ENCODE measurements at places on chromosomes 13 and 19.

DNA sequence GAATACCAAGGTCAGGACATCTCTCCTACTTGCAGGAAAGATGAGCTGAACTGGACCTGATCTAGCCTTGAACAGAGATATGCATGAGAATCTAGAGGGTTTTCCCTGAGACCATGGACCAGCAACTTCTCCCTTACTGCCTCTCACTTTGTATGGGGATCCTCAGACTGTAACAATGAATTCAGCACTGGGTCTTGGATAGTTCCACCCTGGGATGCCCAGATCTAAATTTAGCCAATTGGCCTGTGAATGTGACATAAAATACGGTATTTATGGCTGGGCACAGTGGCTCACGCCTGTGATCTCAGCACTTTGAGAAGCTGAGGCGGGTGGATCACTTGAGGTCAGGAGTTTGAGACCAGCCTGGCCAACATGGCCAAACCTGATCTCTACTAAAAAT, 15.3 kb upstream of the LILRA2 start:
- DNase-seq, result no peak

GRCh38 chr19:16594131-16594586, 21.9 kb upstream of the SLC35E1 start:
- DNase-seq, result no peak

- no peak for DNase-seq
Measured at GRCh38 chr13:60158321-60158801, 5.4 kb downstream of the DIAPH3 start.

- DNase-seq, result no peak
Measured at GRCh38 chr13:112693831-112694497, 4.1 kb downstream of the ATP11A start.

DNA sequence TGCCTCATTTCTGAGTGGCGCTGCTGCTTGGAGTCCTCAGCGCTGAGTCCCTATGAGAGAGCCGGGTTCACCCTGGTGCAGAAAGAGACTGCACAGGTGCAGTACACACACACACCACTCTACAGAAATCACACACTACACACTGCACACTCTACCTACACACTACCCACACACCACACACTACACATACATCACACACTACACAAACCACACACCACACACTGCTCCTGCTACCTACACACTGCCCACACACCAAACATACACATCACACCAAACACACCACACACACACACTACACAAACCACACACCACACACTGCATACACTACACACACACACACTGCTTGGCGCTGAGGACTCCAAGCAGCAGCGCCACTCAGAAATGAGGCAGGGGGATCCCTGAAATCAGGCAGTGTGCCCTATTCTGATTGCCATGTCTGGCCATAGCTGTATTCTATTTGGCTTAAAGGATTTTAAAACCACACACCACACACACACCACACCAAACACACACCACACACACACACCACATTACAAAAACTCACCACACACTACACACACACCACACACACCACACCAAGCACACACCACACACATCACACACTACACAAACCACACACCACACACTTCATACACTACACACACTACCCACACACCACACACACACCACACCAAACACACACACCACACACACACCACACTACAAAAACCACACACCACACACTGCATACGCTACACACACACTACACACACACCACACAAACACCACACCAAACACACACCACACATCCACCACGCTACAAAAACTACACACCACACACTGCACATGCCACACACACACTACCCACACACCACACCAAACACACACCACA, 4.9 kb downstream of the MAG start:
- no peak for DNase-seq

GRCh38 chr19:18436671-18437490, 1.1 kb downstream of the ISYNA1 start:
- DNase-seq, result peak; percentile 22

DNA sequence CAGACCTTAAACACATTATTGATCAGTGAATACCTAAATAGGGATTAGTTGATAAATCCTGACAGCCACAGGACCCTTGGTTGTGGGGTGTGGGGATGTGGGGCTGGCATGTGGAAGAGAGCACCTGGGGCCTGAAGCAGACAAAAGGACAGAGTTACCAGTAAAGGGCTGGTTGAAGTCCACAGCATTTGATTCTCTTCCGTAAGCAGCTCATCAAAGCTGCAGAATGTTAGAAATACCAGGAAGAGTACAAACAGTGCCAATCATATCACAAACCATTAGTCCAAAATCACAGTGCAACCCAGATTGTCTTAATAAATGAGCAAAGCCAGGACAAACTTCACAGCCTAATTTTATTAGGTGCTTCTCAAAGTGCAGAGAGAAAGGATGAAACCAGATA, 92.5 kb upstream of the KL start:
- DNase-seq, result no peak

- DNase-seq, result no peak
Measured at GRCh38 chr13:113469582-113469981, 16.3 kb upstream of the ADPRHL1 start.

- no peak for DNase-seq
Measured at GRCh38 chr13:103716718-103717117, 650.5 kb upstream of the SLC10A2 start.

- no peak for DNase-seq
Measured at GRCh38 chr19:4124638-4125037, 716 bp upstream of the MAP2K2 start.

DNA sequence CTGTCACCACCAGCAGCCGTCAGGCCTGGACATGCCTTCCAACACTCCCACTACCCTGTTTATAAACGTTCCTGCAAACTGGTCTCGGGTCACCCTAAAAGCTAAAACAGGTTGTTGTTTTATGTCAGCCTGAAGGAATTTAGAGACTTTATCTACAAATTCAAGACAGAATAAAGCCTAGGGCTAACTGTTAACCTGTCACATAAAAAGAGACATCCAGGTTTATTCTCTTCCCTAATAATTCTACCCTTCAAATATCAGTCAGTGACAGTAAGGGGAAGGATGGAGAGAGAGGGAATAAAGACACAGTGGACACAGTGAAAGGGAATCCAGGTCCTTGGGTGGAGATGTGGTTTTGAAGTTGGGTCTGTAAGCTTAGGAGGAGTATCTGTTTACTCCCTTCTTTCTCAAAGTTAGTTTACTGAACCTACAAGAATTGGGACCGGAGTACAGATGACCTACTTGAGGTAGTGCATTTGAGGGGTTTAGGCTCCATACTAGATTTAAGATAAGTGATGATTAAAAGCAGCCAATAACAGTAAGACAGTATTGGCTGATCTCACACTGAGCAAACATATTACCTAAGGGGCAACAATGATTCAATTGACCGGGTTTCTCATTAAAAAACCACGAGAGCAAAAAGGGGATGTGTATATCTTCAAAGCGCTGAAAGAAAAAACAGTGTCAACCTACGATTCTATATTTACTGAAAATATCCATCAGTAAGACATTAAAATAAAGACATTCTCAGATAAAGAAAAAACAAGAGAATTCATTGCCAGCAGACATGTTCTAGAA, 142.7 kb downstream of the USP12 start:
- no peak for DNase-seq

DNA sequence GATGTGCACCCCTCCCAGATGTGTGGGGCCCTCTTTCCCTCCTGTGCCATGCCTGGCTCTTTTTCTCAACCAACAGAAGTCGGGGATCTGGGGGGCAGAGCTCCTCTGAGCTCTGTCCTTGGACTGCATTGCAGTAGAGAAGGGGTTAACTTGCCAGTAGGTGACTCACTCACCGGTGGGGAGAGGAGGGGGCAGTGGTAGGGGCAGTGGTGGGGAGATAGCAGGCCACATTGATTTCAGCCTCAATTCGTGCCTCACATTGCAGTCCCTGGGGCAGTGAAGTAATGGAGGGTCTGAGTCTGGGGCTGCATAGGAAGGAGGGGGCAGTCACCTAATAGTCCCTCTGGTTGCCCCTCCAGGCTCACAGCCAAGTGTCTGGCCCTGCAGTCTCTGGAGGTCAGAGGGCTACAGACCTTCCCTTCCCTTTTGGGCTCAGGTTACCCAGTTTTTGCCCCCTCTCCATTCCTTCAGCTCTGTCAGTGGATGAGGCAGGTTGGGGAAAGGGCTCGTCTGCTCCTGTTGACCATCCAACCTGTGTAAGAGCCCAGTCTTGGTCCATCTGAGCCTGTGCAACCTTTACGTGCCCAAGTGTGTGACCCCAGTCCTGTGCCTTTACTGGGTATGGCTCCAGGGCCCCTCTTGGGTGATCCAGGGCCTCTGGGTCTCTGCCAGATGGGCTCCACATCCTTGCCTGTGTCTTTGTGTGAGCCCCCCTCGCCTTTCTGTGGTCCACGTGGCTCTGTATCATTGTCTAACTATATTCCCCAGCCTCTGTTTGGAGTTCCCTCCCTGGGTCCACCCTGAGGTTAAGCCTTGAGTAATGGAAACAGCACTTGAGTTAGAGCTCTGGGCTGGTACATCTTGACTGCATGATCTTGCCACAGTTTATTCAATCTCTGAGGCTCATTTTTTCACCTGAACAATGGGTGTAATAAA, 13.0 kb downstream of the CIC start:
- DNase-seq, result peak; percentile 16

- DNase-seq, result no peak
Measured at GRCh38 chr19:38559428-38560401, 58.0 kb downstream of the MAP4K1 start.

DNA sequence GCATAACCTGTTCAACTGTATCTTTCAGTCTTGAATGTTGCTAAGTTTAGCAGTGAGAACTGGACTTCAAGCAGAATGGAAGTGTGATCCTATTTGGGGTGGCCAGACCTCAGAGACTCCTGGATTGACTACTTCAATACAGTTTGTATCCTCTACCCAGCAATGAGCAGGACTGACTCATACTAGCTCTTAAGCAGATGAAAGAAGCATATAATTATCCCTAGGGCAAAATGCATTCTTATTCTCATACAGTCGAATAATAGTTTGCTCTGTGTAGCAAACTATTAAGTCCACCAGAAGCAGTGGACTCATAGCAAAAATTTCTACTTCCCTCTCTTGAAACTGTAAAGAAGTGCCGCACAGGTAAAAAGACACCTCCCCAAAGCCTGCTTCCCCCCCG, 46.4 kb upstream of the FAM216B start:
- DNase-seq, result no peak

- DNase-seq, result no peak
Measured at GRCh38 chr19:2670217-2670616, 32.3 kb downstream of the GNG7 start.

- no peak for DNase-seq
Measured at GRCh38 chr19:23972161-23972560, 57.5 kb downstream of the ZNF726 start.

- DNase-seq, result no peak
Measured at GRCh38 chr13:106691861-106692260, 123.9 kb upstream of the ARGLU1 start.

- DNase-seq, result no peak
Measured at GRCh38 chr19:47765523-47766358, 12.8 kb upstream of the SELENOW start.

- DNase-seq, result no peak
Measured at GRCh38 chr13:32976056-32976805, 40.0 kb upstream of the KL start.

- no peak for DNase-seq
Measured at GRCh38 chr19:39293394-39293793, 2.8 kb upstream of the IFNL1 start.

DNA sequence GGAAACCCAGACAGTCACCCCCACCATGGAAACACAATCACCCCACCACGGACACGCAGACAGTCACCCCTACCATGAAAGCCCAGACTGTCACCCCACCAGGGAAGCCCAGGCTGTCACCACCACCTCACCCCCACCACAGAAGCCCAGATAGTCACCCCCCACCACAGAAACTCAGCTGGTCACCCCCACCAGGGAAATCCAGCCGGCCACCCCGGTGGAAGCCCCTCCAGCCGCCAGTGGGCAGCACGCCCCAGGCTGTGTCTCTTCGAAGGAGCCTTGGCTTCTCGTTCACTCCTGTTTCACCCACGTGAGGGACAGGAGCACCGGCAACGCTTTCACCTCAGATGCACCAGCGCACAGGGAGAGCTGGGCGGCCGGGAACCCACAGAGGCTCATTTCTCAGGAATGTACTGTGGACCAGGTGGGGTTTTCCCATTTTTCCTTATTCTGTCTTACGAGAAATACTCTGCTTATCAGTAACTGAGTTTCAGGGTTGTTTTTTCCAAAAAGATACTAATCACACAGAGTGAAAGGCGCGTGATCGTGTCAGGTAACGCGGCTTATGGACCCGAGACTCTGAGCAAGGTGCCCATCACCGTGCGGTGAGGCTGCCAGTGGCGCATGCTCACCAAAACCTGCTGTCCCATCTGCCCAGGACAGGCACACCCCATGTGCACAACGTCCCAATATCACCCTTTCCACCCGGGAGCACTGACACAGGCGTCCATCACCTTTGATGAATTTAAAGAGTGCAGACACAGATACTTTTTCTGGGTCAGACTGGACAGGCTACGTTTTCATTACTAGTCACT, 28.0 kb downstream of the CARS2 start:
- DNase-seq, result no peak

- DNase-seq, result peak; percentile 39
Measured at GRCh38 chr13:24727731-24728601, 36.0 kb upstream of the RNF17 start.

DNA sequence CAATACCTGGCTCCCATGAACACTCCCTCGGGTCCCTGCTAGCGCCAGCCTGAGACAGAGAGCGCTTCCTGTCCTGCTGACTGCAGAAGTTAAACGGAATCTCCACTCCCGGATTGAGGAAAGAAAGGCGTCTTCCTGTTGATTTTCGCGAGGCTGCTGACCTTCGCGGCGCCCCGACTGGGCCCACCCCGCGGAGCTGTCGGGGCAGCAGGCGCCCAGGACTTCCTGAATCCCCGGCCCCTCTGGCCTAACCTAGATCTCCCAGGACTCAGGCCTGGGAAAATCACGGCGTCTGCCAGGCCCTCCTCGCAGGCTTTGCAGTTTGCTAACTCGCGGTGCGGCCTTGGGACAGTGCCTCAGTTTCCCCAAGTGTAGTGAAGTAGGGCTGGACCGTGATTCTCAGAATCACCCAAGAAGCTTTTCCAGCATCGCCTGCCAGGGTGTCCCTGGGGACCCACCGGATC, 108.8 kb downstream of the KCTD15 start:
- no peak for DNase-seq

DNA sequence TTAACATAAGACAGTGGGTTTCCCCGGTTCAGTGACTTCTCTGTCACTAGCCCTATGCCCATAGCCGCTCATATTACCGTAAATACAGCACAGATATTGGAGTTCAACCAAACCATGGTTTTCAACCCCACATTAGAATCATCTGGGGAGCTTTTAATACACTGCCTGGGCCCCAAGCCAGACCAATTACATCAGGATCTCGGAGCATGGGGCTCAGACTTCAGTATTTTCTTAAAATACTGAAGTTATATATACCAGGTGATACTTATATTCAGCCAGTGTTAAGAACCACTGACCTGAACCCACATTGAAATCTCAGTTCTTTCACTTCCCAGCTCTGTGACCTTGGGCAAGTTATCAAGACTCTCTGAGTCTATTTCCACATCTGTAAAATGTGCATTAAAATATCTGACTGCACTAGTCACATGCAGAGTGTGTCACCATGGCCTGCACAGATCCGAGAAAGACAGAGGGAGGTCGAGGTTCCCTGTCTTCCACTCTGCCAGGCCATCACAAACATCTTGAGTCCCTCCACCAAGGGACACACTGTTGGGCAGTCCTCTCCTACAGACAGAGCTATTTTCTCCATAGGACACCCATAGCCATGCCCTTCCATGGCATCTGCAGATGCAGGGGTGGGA, 32.2 kb upstream of the IPO5 start:
- no peak for DNase-seq
